ENCODE measurements at places on chromosomes 7 and 10.

- no peak for DNase-seq
These were observed 345.5 kb upstream of the POM121L12 start for GRCh38 chr7:52689912-52690311.

DNA sequence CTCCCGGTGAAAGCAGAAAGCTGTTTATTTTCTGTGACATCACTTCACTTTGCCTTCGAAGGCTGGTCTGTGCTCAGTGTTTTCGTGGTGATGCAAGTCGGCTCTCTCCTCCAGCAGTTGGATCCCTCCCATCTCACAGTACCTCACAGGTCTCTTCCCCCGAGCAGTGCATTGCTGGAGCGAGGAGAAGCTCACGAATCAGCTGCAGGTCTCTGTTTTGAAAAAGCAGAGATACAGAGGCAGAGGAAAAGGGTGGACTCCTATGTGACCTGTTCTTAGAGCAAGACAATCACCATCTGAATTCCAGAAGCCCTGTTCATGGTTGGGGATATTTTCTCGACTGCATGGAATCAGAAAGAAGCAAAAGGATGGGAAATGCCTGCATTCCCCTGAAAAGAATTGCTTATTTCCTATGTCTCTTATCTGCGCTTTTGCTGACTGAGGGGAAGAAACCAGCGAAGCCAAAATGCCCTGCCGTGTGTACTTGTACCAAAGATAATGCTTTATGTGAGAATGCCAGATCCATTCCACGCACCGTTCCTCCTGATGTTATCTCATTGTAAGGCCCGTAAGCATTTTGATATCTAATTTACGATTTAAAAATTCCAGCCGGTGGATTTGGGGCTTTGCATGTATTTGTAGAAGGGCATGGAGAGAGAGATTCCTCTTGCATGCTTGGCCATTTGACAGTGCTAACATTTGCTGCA, at the start of gene LGI1:
TSS of gene LGI1 (plus strand) at position 136 of the 707 bp plus-strand sequence. CDS start at position 345, 209 bp downstream.
- DNase-seq, result no peak

DNA sequence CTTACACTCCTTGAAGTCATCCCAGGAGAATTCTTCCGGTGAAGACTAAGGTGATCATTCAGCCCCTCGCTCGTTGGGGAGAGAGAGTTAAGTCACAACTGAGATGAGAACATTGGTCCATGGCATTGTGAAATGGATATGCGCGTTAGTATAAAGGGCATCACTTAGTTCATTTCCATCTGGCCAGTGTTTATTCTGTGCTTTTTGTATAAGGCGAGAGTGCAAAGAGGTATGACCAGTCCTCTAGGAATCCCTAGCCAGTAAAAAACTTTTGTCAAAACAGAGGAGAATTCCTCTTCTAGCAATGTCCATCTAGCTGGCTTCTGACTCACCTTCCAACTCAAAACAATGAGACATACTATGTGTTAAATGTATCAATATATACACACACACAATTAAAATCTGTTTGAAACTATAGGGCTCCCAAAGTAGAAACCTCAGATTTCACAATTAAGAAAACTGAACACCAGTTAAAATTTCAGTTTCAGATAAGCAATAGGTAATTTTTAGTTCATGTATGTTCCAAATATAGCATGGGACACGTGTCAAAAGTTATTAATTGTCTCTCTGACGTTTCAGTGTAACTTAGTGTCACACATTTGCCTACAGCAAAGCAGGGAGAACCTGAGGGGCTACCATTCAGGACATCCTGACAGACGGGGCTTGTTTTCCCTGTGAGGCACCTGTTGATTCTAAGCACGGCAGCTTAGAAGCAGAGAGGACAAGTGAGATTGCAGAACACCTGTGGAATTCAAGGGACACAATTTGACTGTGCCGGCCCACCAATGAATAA, 158.9 kb downstream of the KLF6 start:
- DNase-seq, result no peak

DNA sequence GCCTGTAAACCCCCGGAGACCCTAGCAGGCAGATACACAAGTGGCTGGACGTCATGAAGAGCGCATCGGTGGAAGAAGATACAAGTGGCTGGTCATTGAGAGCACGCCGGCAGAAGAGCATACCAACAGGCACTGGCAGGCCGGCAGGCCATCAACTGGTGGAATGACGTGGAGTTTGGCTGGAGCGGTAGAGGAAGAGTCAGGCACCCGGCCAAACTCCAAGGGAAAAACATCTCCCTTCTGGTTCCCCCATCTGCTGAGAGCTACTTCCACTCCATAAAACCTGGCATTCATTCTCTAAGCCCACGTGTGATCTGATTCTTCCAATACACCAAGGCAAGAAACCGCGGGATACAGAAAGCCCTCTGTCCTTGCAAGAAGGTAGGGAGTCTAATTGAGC, 113.4 kb upstream of the NPSR1 start:
- DNase-seq, result no peak

- DNase-seq, result no peak
These were observed 515 bp downstream of the BEND7 start for GRCh38 chr10:13528123-13528874.

GRCh38 chr7:24307326-24307725, 23.3 kb downstream of the NPY start:
- no peak for DNase-seq

DNA sequence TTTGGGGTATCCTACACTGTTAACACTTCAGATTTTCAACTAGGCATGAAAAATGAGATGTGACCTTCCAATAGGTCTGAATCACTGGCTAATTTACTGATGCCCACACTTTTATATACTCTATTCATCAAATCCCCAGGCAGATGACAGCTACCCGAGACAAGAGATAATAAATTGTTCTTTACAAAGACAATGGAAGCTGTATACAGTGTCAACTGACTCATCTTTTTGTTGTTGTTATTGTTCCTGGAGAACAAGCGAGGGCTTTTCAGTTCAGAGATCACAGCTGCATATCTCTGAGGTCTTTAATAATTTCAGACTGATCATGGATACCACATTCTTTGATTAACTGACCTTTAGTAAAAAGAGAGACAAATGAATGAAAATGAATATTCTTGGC, 228.9 kb downstream of the SDHAF3 start:
- no peak for DNase-seq

DNA sequence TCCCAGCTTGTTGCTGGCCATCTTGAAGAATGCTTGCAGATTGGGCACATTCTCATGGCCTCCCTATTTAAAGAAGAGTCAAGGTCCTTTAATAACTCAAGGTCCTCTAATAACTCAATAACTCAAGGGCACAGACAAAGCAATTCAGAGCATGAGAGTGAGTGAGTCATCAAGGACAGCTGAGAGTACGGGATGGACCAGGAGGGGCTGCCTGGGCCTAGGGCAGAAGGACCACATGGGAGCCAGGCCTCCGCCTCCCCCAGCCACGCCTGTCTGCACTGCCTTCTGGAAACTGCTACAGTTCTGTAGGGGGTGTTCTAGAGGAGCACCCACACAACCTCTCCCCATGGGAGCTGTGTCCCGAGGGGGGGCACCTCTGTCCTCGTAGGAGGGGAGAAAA, 48.9 kb downstream of the ZNF503 start:
- no peak for DNase-seq

GRCh38 chr7:112080441-112080840, 125.8 kb downstream of the DOCK4 start:
- no peak for DNase-seq

- no peak for DNase-seq
These were observed 58.4 kb downstream of the MKI67 start for GRCh38 chr10:128067691-128068397.

GRCh38 chr7:39228946-39229345, 251.2 kb downstream of the POU6F2 start:
- DNase-seq, result no peak

- no peak for DNase-seq
These were observed 85.4 kb upstream of the PDGFA start for GRCh38 chr7:604884-605531.

DNA sequence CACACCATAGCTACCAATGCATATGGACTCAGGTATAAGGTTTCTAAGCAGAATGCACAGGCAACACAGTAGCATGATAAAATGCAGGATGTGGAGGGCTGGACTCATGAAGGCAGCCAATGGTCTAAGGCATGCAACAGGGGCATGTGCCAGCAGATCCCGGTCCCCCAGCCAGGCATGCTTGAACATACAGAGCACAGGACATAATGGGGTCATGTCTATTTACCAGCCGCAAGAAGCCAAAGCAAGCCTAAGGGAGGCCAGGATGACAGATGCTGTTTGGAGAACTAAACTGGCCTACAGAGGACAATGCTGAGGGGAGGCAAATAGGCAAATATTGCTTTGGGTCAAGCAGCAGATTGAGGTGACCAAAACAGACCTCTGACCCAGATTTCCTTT, 60.0 kb upstream of the PDLIM1 start:
- DNase-seq, result no peak

DNA sequence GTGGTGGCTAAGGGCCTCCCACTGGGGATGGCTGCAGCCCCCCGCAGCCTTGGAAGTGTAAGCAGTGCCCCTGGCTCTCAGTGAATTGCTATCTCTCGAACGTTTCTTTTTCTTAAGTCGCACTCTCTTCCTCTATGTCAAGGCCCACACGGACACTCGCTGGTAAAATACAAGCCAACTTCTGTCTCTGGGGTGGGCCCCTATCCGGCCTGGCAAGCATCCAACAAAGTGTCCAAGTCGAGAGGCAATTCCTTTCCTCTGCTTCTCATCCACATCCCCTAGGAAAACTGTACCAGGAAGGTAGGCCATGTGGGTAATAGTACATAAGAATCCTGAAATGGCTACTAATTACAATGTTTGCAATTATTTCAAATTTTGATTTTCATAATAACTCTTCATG, 194.9 kb upstream of the MGMT start:
- DNase-seq, result no peak

GRCh38 chr10:70672165-70673042, at the start of gene ADAMTS14:
Gene ADAMTS14 (plus strand): TSS chr10:70672506. CDS start chr10:70672803, 297 bp downstream.
- no peak for DNase-seq

- DNase-seq, result no peak
These were observed 323.0 kb upstream of the AOAH start for GRCh38 chr7:37047260-37047659.

DNA sequence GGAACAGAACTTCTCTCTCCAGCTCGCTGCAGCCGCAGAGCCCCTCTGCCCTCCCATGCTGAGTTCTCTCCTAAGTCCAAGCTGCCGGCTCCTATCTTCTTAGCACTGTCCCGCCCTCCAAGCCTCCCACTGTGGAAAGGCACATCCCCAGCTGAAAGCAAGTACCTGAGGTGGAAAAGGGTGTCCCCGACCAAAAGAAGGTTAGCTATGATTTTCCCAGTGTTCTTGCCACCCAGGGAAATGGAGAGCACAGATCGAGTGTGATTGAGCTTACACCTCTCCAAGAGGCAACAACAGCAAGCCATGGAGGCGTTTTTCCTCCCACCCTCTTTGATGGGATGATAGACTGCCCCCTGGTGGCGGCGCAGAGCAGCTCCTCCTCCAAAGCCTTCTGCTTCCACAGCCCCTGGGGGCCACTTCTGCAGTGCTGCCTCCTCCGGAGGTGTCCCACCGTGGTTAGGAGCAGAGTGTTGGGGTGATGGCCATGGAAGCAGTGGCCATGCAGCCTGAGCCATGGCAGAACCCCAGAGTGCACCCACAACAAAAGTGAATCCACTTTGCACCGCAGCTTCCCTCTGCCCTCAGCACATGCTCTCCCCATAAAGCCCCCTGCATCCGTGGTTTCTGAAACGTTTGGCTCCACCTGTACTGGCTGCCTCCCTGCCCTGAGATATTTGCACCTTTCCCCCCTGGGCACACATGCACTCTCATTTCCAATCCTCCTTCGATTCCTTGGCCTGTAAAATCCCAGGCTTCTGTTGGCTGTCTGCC, 143.1 kb upstream of the STK17A start:
- DNase-seq, result no peak

- no peak for DNase-seq
These were observed 66.4 kb downstream of the MINDY4 start for GRCh38 chr7:30837581-30837980.

- DNase-seq, result no peak
These were observed 1.1 kb downstream of the HTR5A start for GRCh38 chr7:155071121-155071651.

DNA sequence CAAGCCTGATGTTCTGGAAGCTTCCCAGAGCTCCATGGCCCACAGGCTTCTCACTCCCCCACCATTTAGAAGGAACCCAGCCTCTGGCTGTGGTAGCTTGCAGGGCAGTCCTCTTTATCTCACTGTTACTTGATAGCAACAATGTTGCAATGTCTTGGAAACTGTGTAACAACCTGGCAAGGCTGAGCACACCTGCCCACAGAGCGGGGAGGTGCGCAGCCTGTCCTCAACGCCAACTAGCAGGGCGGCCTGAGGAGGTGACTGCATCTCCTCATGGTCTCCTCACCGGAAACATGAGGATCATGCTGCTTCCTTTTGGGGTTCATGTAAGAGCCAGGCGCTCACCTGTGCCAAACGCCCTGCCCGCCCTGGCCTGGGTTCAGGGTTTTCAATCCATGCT, 43.7 kb upstream of the INSIG1 start:
- DNase-seq, result no peak

DNA sequence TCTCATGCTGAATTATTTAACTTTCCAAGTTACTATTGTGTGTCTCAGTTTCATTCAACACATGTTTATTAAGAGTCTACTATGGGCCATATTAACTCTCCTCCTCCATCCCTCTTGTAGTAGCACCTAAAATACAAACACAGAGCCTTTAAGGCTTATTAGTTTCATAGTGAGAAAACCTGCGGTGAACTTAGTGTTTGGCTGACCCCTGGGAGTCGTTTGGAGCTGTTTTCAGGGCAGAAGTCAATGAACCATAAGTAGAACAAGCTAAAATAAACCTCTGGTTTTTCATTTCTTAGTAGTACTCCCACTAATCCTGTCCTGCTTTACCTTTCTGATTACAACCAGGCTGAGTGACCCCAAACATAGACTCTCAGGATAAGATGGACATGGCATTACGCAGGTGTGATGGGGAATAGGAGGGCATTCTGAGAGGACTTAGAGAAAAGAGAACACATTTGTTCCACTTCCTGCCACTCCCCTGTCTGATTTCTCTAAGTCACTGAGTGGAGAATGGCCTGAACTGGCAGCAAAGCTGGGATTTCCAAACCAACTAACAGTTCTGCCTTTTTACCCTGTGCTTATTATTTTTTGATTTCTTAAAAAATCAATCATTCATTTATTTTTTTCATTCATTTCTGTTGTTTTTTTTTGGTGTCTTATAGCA, 74.5 kb downstream of the LRMDA start:
- no peak for DNase-seq

GRCh38 chr7:118949031-118949430, 724.5 kb downstream of the ANKRD7 start:
- DNase-seq, result no peak

DNA sequence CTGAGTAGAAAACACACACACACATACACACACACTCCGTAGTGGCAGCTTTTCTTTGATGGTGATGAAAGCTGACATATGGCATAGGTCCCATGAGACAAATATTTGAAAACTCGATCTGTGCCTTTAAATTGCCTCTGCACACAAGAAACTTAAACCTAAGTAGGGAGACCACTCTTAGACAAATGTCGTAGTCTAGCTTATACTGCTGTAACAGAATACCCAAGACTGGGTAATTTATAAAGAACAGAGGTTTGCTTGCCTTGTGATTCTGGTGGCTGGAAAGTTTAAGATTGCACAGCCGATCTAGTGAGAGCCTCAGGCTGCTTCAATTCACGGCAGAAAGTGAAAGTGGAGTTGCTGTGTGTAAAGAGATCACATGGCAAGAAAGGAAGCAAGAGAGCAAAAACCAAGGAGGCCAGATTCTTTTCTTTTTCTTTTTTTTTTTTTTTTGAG, 489.4 kb upstream of the SORCS1 start:
- no peak for DNase-seq
